ENCODE measurements at places on chromosomes 13 and 19.

- no peak for DNase-seq
Observed at GRCh38 chr19:48683349-48683748, 10.5 kb upstream of the NTN5 start.

DNA sequence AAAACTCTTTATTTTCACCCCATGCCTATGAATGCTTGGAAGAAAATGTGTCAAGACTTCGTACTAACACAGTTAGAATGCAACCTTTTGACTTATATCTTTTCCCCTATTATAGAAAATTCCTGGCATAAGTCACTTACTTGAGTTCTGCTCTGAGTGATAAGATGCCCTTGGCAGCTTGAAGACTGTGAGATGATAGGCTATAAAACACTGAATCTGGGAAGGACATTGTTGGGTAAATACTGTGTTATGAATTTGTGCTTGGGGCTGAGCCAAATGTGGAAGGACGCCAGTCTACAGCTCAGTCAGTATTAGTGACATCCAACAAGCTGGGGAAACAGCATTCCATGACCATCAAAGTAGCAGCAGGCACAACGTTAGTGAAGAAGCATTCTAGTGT is 368.0 kb upstream of the SGCG start:
- no peak for DNase-seq

DNA sequence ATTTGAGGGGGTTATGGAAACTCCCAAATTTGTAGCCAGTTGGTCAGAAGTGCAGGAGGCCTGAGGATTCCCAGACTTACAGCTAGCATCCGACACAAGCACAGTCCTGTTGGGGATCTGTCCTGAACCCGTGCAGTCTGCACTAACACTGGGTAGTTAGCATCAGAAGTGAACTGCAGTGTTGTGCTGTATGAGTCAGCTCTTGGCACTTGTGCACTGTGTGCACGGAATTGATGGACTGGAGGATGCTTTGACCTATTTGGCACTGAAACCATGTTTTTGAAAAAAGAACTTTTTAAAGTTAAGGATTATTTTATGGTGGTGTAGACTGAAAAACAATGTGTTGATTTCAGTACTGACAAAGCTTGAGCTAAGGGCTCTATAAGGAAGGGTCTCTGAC is 279.0 kb downstream of the NHLRC3 start:
- peak; percentile 3 for DNase-seq

- peak; percentile 72 for DNase-seq
Observed at GRCh38 chr19:49758292-49758691, 4.8 kb downstream of the TSKS start.

DNA sequence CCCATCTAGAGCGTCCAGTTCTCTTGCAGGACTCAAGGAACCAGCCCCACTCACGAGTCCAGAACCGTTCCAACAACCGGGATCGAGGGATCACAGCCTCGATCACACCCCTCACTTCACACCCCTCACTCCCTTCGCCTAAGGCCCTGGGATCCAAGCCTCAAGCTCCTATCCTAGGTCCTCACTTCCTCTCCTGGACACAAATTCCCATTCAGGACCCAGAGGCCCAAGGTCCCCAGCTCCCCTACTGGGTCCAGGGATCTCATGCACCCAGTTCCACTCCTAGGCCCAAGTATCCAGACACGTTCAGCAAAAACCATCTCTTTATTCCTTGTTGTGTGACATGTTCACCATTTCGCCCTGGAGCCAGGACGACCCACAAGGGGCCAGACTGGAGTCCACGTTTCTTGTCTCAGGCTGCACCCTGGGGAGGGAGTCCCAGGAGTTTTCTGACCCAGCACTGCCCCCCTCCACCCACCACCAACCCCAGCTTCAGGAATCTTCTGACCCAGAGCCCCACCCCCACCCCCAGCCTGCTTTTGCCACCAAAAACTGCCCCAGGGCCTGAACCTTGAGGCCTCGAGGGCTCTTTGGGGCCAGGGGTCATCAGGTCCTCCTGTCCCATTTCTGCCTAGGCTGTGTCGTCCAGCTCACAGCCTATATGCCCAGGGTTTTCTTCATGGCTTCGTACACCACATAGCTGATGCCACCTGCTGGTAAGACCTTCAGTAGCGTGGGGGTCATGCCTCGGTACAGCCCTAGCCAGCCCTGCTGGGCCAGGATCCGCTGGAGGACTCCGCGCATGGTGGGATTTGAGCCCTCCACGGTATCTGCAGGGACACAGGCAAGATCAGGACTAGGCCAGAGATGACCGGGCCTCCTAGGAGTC is 1.4 kb upstream of the KHSRP start:
- no peak for DNase-seq

GRCh38 chr13:28246891-28247290 is 108.5 kb downstream of the PAN3 start:
- DNase-seq, result no peak

GRCh38 chr19:47152632-47153031 is 22.0 kb downstream of the SAE1 start:
- DNase-seq, result no peak

DNA sequence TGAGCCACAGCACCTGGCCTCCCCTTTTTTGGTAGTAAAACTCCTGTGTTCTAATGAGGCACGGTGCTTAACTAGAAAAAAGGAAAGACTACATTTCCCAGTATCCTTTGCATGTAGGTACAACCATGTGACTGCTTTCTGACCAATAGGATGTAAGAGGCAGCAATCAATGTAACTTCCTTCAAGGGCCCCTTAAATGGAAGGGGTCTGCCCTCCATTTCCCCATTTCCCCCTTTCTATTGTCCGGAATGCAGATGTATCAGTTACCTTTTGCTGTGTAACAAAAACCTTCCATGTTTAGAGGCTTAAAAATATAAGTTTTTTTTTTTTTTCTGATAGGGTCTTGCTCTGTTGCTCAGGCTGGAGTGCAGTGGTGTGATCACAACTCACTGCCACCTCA is 2.2 kb downstream of the GPR32 start:
- DNase-seq, result peak; percentile 35

- no peak for DNase-seq
Observed at GRCh38 chr19:29872224-29872731, 60.5 kb downstream of the CCNE1 start.

- DNase-seq, result no peak
Observed at GRCh38 chr13:46963904-46964303, 67.1 kb upstream of the HTR2A start.

- DNase-seq, result no peak
Observed at GRCh38 chr19:58117841-58118575, 20.0 kb upstream of the ZSCAN18 start.

GRCh38 chr19:45349430-45349941 is 8.9 kb downstream of the KLC3 start:
- DNase-seq, result no peak

GRCh38 chr19:18109341-18109732 is 11.8 kb downstream of the MAST3 start:
- no peak for DNase-seq

GRCh38 chr19:12092956-12093355 is 28.4 kb downstream of the ZNF844 start:
- no peak for DNase-seq

- no peak for DNase-seq
Observed at GRCh38 chr13:113832631-113833030, 31.2 kb downstream of the GAS6 start.

DNA sequence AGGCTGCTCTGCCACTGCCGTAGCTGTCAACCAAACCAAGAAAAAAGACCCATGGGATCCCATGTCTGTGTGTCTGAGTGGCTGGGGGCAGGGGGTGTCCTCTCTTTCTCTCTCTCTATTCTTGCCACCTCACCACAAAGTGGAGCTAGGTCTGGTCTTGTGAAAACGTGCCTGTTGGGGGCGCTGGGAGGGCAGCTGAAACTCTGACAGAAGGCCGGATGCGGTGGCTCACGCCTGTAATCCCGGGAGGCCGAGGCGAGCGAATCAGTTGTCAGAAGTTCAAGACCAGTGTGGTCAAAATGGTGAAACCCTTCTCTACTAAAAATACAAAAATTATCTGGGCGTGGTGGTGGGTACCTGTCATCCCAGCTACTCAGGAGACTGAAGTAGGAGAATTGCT is 29.2 kb downstream of the ZNF146 start:
- no peak for DNase-seq

DNA sequence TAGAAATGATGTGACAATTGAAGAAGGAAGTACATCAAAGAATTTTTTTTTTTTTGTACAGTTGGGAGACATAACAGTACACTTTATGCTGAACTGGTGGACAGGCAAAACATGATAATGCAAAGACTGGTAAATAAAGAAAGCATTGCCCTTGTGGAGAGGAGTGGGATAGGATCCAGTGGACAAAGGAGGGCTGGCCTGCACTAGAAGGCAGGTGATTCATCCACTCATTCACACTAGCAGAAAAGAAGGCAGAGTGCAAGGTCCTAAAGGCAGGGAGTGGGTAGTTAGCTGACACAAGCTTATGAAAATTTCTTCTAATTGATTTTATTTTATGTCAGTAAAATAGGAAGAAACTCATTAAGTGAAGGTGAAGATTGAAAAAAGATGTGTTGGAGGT is 17.6 kb upstream of the NALCN start:
- DNase-seq, result no peak
